ENCODE measurements at places on chromosomes 11 and 22.

GRCh38 chr11:134037046-134037908 lies 31.6 kb upstream of the JAM3 start:
- peak; percentile 28 for DNase-seq

DNA sequence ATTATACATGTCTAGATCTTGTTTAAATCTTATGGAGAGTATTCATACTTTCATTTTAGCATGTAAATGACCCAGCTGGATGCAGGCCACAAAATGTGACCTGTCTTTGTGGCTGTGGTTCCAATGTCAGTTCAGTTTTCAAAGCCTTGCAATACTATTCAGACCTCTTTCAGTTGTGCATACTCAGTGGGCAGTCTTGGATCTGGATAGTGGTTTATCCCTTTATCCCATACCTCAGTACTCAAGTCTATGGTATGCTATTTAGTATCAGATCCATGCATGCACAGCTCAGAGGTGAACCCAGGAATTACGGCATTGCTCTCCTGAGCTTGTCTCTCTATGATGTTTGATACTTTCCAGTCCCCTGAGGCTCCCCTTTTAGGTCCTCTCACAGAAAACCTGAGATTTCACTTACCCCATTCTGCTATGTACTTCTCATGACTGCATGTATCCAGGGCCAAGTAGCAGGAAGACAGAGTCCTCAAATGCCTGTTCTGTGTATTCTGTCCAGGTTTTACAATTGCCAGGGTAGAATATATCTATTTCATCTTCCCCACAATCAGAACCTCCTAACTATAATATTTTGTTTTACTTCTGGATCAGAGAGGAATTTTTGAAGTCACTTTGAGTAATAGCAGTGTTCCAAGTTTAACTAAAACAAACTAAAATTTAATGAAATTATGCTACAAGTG lies 6.9 kb upstream of the P4HA3 start:
- DNase-seq = no peak

GRCh38 chr22:20466659-20467379 lies 28.8 kb downstream of the KLHL22 start:
- no peak for DNase-seq

DNA sequence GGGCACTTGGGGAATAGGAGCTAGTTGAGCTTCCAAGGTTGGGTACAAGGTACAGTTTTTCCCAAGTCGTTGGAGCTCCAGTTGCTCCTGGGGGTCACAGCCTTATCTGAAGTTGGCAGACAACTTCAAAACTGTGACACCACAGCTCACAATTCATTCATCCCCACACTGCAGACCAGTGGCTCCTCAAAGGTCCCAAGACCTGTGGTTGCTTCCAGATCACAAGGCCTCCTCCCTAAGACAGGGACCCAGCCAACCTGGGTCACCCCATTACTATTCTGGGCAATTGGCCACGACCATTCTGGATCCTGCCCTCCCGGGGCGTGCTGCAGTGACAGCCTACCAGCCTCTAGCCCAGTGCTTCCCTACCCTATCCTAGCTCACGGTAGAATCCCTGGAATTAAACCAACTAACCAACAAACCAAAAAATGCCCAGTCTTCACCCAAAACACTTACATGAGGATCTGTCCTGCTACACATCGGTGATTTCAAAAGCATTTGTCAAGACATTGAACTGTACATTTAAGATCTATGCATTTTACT lies 862 bp upstream of the PDXP start:
- DNase-seq = no peak

DNA sequence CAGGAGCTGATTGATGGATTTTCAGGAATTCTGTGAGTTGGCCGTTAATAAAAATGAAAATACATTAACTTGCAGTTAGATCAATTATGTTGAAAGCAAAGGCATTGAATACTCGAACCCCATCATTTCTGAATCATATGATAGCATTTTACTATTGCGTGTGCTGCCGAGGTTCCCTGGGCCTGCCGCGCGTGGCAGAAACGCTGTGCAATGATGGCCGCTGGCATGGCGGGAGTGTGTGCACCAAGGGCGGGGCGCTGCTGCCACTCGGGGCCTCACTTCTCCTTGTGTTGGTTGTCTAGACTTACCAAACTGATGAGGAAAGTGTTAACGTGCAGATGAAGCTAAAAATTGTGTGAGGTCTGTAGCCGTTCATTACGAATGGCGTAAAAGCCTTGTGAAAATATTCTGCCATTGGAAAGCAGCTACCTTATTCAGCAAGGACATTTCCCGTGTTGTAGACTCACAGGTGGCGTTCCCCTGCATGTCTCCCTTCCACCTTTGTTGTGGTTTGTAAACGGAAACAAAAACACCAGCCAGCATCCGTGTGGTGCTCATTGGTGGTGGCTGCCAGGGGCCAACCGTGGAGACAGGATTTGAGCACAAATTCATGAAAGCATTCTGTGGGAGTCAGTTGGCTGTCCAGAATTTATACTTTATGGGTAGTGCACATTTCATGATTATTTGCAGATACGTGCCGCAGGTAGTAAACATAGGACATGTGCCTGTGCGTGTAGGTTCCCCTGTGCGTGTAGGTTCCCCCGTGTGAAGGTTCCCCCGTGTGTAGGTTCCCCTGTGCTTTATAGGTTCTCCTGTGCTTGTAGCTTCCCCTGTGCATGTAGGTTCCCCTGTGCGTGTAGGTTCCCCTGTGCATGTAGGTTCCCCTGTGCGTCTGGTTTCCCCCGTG lies 5.9 kb upstream of the GRAMD4 start:
- DNase-seq = peak; percentile 35

GRCh38 chr11:72229925-72230763 lies 5.6 kb downstream of the INPPL1 start:
- no peak for DNase-seq

DNA sequence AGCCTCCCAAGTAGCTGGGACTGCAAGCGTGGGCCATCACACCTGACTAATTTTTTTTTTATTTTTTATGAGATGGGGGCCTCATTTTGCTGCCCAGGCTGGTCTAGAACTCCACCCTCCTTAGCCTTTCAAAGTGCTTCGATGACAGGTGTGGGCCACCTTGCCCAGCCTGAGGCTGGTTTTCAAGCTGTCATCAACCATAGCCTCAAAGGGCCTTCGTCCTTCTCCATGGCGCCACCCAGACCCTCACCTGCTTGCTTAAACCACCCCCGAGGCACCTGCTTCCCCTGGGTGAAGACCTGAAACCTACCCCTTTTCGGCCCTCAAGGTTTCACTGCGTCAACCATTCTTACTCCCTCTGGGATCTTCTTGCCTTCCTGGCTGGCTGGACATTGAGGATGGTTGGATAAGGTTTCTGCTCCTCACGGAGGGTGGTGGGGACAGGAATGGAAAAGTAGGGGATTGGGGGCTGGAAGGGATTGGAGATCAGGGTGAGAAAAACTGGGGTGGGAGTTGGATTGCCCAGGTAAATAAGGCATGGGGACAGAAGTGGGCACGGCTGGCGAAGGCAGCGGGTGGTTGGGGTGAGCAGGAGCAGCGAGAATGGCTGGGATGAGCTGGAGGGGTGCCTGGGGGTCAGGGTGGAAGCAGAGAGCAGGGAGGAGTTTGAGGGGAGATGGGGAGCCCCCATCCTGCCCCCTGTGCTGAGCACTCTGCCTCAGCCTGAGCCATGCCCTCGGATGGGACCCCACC lies 2.8 kb upstream of the ACR start:
- no peak for DNase-seq

- DNase-seq = no peak
Measured at GRCh38 chr11:68601147-68601546, 83.2 kb upstream of the GAL start.

DNA sequence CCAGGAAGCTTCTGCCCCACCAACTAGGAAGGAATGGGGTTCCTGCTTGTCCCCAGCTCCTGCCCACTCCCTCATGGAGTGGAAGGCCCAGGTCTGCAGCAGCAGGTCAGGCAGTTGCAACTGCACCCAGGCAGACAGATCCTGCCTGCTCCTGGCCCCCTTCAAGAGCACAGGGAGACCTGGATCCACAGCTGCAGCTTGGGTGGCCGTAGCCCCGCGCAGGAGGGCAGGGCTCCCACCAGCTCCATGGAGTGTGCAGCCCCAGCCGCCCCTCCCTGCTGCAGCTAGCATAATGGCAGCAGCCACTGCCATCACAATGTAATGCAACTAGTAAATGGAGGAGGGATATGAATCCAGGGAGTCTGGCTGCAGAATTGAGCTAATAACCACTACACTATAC lies 187.5 kb upstream of the PLET1 start:
- no peak for DNase-seq

- no peak for DNase-seq
Measured at GRCh38 chr11:46640036-46640788, 22.9 kb downstream of the ATG13 start.

GRCh38 chr11:113956986-113957385 lies 17.9 kb upstream of the HTR3A start:
- DNase-seq = no peak

GRCh38 chr11:111245425-111245824 lies at the start of gene POU2AF2:
Gene POU2AF2, plus strand, starts transcription at chr11:111245725. Its CDS starts 129 bp downstream, at chr11:111245854.
- no peak for DNase-seq

GRCh38 chr11:34499719-34500500 lies 13.7 kb downstream of the ELF5 start:
- no peak for DNase-seq

GRCh38 chr11:117855912-117856651 lies 20.4 kb downstream of the FXYD6 start:
- DNase-seq = no peak

GRCh38 chr22:29722151-29722550 lies 2.3 kb downstream of the CABP7 start:
- no peak for DNase-seq

GRCh38 chr22:29386708-29387107 lies 1.7 kb downstream of the AP1B1 start:
- DNase-seq = no peak

- no peak for DNase-seq
Measured at GRCh38 chr11:121435132-121435531, 17.0 kb upstream of the SORL1 start.

- DNase-seq = no peak
Measured at GRCh38 chr11:114208377-114208776, 87.8 kb upstream of the NNMT start.

DNA sequence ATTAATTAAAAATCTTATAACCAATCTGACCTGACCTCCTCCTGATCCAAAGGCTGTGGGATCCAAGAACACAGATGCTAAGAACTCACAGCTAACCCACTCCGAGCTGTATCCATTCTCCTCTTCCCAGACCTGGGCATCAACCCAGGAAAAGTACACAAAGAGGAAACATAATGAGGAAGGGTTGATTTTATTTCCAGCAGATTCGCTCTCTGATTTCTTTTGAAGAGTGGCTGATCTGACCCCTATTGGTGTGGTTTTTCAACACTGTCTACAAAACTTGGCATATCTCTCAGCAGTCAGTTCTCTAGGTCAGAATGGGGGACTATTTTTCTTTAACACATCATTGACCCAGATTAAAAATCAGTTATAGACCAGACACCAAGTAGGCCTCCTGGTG lies 201.9 kb upstream of the UBASH3B start:
- DNase-seq = no peak

- no peak for DNase-seq
Measured at GRCh38 chr11:10305262-10305963, 540 bp downstream of the ADM start.

- DNase-seq = no peak
Measured at GRCh38 chr11:102560555-102561011, 30.0 kb upstream of the MMP7 start.

DNA sequence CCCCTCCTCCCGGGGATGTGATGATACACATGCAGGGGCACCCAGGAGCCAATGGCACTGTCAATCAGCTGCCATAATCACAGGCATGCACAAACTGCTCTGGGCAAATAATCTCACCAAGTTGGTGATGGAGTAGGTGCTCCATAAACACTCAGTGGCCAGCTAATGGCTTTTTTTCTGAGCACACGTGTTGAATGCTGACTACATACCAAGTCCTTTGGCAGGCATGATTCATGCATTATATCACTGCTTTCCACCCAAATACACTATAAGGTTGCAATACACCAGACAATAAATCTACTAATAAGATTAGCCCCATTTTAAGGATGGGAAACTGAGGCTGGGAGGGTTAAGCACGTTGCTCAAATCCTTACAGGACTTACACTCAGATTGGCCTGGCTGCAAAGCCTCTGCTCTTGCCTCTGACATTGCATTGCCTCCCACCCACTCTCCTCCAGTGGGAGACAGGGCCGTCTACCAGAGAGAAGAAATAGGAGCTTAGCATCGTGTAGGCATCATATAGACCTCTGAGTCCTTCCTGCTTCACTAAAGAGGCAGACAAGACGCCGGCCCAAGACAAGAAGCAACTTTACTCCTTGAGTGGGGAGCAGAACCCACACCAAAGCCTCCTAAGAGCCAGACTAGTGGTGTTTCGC lies 32.7 kb upstream of the ACCSL start:
- no peak for DNase-seq

DNA sequence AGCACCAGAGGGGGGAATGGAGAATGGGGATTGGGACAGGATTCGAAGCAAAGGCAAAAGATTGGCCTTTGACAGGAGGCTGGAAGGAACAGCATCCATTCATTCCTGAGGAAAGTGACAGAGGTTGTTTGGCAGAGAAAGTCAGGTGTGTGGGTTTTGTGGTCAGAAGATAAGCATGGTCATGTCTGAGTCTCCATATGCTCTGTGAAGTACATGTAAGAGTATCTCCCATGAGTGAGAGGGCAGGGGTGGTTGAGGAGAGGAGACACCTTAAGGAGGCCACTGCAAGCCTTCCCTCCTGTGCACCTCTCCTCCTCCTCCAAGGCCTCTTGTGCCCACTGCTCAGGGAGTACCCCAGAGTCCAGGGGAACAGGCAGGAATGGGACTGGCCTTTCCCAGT lies 1.9 kb upstream of the NLRP10 start:
- no peak for DNase-seq

- no peak for DNase-seq
Measured at GRCh38 chr22:46453006-46453828, 84.2 kb downstream of the CELSR1 start.

DNA sequence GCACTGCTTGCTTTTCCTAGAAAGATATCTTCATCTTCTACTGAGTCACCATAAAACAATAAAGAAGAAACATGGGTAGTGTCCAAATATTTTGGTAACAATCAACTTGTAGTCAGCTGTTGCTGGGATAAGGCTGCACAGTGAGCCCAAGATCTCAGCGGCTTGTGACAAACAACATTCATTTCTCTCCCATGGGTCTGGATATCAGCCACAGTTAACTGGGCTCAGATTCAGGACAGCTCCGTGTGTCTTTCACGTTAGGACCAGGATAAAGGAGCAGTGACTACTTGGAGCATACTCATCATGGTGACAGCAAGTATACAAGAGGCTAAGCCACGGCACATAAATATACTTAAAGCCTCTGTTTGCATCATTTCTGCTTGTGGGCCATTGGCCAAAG lies 27.9 kb upstream of the GRK3 start:
- DNase-seq = no peak

GRCh38 chr11:121112498-121113455 lies 11.7 kb downstream of the TECTA start:
- DNase-seq = no peak

- no peak for DNase-seq
Measured at GRCh38 chr11:124238512-124238911, 2.4 kb upstream of the OR8G1 start.

GRCh38 chr11:97610000-97610399 lies 1220.2 kb downstream of the JRKL start:
- DNase-seq = no peak

- DNase-seq = no peak
Measured at GRCh38 chr22:46913351-46913750, 150.9 kb downstream of the TBC1D22A start.
